ENCODE measurements at places on chromosomes 7 and 10. TPM values are rescaled to one million over a fixed set of nuclear protein-coding genes. Genes with fewer than 3 reads are reported as not detected.

DNA sequence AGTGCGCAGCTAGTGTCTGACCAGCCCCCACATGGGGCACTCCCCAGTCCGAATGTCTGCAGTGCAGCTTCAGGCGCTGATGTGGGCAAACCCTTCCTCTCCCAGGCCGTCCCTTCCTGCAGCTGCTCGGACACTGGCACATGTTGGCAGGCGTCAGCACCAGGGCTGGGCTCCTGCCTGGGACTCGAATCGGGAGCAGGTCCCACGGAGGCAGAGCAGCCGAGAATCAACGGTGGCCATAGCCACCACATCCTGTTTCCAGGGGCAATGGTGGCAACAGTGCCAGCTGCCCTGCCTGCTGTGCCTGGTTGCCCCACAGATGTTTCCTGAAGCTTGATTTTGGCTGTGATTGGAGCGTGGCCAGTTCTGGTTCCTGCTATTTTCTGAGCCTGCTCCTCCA lies 65.8 kb downstream of the MGMT start:
- H3K27ac ChIP-seq = no peak overlapping the region
- H3K4me1 ChIP-seq = no peaks in the 10 kb centered on the region
- H3K36me3 ChIP-seq = no peaks in the 10 kb centered on the region
- no peak overlapping the region for H3K4me3 ChIP-seq
- DNase-seq = no peak

GRCh38 chr7:83857691-83858090 lies 208.8 kb upstream of the SEMA3E start:
- no peak for DNase-seq
- H3K27ac ChIP-seq = no peak overlapping the region
- no peaks in the 10 kb centered on the region for H3K4me1 ChIP-seq
- no peak overlapping the region for H3K4me3 ChIP-seq
- no peaks in the 10 kb centered on the region for H3K27me3 ChIP-seq
- no peaks in the 10 kb centered on the region for H3K36me3 ChIP-seq

DNA sequence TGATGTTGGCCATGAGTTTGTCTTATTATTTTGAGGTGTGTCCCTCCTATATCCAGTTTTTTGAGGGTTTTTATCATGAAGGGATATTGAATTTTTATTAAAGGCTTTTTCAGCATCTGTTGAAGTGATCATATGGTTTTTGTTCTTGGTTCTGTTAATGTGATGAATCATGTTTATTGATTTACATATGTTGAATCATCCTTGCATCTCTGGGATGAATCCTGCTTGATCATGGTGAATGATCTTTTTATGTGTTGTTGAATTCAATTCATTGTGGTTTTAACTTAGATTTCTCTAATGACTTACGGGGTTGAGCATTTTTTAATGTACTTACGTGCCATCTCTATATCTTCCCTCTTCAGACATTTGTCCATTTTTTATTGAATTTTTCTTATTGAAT lies 22.9 kb downstream of the DLD start:
- H3K27ac ChIP-seq = no peak overlapping the region
- H3K36me3 ChIP-seq = no peaks in the 10 kb centered on the region
- no peak overlapping the region for H3K4me3 ChIP-seq
- no peaks in the 10 kb centered on the region for H3K4me1 ChIP-seq

GRCh38 chr7:155897758-155898386 lies 85.6 kb upstream of the SHH start:
- DNase-seq = no peak
- H3K4me3 ChIP-seq = no peak overlapping the region
- no peak overlapping the region for H3K27ac ChIP-seq
- no peaks in the 10 kb centered on the region for H3K4me1 ChIP-seq

GRCh38 chr10:97048649-97049427 lies 136.9 kb downstream of the SLIT1 start:
- no peaks in the 10 kb centered on the region for H3K36me3 ChIP-seq
- H3K27me3 ChIP-seq = no peaks in the 10 kb centered on the region
- no peak overlapping the region for H3K27ac ChIP-seq

- no peak overlapping the region for H3K4me3 ChIP-seq
- H3K27me3 ChIP-seq = no peaks in the 10 kb centered on the region
- no peak for DNase-seq
Observed at GRCh38 chr10:11037991-11038390, 20.3 kb downstream of the CELF2 start.

DNA sequence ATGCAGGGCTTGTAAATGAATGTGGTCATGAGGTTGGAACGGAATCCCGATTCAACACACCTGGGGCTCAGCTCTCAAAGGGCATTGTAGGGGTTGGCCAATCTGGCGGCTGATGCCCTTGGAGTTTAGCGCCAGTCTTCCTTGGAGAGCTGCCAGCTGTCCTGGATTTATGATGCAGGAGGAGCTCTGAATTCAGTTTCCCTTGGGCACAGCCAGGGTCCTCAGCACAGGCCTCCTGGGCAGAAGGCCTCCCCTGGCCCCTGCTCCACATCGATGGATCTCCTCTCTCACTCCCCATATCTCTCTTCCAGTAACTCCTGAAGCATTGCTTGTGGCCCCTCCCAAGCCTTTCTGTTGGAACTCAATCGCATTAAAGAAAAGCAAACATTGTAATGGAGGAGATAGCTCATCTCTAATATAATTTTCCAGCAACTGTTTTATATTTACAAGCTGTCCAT lies 985 bp upstream of the CYTH3 start:
- H3K36me3 ChIP-seq = no peaks in the 10 kb centered on the region
- DNase-seq = peak; percentile 90
- peaks cover 8% of the 10 kb centered on the region for H3K4me1 ChIP-seq
- no peak overlapping the region for H3K4me3 ChIP-seq
- H3K27ac ChIP-seq = no peak overlapping the region
- no peaks in the 10 kb centered on the region for H3K27me3 ChIP-seq

DNA sequence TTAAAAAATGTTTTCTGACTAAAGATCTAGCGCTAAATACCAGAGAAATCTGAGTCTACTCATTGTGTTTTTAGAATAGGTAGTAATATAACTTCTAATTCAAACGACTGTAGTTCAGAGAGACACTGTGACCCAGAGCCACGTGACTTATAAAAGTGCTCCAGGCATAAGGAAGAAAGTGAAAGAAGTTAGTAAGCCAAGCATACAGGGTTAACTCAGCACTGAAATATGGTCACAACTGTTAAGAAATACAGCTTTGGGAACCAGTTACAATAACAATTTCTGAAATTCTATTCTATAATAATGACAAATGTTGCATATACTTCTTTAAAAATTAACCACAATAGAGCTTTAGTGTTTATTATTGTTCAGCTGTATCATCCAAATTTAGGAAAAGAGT lies 119.1 kb downstream of the TFEC start:
- no peak overlapping the region for H3K27ac ChIP-seq
- H3K36me3 ChIP-seq = no peaks in the 10 kb centered on the region
- DNase-seq = no peak
- H3K4me1 ChIP-seq = no peaks in the 10 kb centered on the region
- no peak overlapping the region for H3K4me3 ChIP-seq
- no peaks in the 10 kb centered on the region for H3K27me3 ChIP-seq

ADGRA1 gene
- total RNA-seq = 0.27 TPM

DNA sequence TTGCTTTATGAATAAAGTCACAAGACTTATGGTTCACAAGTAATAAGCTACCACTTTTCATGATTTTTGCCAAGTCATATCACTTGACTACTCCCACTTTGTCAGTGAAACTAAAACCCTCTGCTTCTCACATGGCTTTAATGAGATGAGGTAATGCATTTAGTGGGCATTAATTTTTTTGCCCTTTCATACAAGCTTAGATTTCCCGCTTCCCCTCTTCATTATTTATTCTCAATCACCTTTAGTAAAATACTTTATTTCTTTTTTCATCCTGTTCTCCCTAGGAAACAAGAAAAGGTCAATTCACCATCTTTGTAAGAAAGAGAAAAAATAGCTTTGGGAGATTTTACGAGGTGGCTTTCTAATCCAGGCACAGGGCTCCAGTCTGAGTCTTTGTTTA lies 109.6 kb upstream of the STARD3NL start:
- H3K27ac ChIP-seq = no peak overlapping the region
- no peak overlapping the region for H3K4me3 ChIP-seq
- DNase-seq = no peak

DNA sequence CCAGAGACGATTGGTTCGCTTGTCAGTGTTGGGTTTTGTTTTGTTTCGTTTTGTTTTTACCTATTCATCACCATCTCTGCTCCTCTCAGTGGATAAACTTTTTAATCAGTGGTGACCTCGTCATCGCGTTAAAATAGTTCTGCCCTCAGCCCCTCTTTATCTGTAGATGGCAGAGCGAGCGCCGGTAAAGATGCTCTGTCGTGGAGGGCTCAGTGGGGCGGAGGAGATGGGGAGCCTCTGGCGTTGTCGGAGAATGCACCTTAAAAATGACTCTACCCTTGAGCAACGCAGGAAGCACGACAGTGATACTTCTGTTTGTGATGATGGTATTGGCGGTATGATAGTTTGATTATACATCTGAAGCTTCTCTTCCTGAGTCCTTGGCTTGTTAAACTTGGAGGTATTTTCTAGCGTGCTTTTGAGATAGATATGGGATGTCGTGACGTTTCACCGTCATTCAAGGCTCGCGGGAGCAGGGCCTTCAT lies 554 bp downstream of the CSGALNACT2 start:
- no peaks in the 10 kb centered on the region for H3K27me3 ChIP-seq
- peaks cover 24% of the 10 kb centered on the region for H3K4me1 ChIP-seq
- H3K36me3 ChIP-seq = no peaks in the 10 kb centered on the region
- peak overlapping the region; percentile 74 for H3K4me3 ChIP-seq

DNA sequence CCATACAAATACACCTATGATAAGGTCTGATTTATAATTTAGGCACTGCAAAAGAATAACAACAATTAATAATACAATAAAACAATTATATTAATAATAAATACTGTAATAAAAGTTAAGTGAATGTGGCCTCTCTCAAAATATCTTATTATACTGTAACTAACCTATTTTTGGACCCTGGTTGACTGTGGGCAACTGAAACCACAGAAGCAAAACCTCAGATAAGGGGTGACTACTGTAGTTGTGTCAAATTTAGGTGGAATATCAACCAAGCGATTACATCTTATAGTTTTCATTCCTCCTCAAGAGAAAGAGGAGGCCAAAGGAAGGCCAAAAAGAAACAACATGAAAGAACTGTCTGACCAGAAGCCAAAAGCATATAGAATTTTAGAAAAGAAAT lies 103.9 kb downstream of the SKAP2 start:
- no peak for DNase-seq
- no peaks in the 10 kb centered on the region for H3K36me3 ChIP-seq
- no peaks in the 10 kb centered on the region for H3K27me3 ChIP-seq
- no peak overlapping the region for H3K4me3 ChIP-seq

RADIL gene
- 0.86 TPM for total RNA-seq

ASB10 gene
- total RNA-seq = not detected

DNA sequence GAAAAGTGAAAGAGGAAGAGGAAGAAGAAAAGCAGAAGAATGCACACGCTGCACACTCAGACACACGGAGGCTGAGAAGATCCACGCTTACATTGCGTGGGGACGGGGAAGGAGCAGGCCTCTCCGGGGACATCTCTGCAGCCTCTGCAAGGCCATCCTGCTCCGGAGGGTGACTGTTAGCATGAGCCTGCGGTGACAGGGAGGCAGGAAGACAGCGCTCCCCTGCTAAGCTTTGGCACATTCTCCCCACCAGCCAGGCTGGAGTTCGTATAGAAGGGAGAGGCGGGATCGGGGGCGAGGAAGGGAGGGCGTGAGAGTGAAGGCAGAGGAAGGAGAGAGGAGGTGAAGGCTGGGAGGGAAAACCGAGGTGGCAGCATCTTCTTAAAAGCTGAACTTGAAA lies 366.0 kb upstream of the SHH start:
- no peaks in the 10 kb centered on the region for H3K27me3 ChIP-seq
- DNase-seq = no peak
- H3K4me1 ChIP-seq = no peaks in the 10 kb centered on the region
- no peaks in the 10 kb centered on the region for H3K36me3 ChIP-seq

GRCh38 chr10:32471232-32471631 lies 25.3 kb downstream of the CCDC7 start:
- DNase-seq = no peak
- H3K27ac ChIP-seq = no peak overlapping the region
- H3K4me3 ChIP-seq = no peak overlapping the region
- H3K4me1 ChIP-seq = no peaks in the 10 kb centered on the region

ACTL6B gene
- total RNA-seq = not detected

DNA sequence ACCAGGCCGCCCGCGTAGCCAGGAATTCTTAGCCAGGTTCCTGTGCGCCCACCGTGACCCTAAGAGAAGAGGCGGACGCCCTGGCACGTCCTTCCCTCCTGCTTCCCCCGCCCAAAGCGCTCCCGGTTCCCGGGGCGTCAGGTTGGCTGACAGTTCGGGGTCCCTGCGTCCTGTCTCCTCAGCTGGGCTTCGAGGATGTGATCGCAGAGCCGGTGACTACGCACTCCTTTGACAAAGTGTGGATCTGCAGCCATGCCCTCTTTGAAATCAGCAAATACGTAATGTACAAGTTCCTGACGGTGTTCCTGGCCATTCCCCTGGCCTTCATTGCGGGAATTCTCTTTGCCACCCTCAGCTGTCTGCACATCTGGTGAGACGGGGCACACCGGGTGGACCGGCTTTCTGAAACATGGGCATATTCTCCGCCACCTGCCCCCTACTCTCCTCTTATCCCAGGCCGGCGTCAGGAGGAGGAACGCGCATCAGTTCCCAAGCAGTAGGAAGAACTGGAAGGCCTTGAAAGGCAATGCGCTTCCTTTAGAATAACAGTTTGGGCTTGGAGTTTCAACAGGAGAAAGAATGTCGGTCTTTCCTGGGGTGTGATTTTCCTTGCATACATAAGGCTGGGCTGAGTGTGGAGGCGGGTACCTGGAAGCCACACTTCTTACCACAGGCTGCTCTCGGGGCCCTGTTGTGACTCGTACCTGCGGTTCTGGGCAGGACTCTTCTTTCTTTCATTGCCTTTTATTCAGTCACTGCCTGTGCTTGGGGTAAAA lies 728 bp downstream of the CAV2 start:
- peak overlapping the region; percentile 46 for H3K4me3 ChIP-seq
- peak; percentile 9 for DNase-seq
- H3K4me1 ChIP-seq = no peaks in the 10 kb centered on the region
- H3K36me3 ChIP-seq = no peaks in the 10 kb centered on the region
- H3K27ac ChIP-seq = peak overlapping the region; percentile 41

CAPZA2 gene
- total RNA-seq = 122 TPM

DNA sequence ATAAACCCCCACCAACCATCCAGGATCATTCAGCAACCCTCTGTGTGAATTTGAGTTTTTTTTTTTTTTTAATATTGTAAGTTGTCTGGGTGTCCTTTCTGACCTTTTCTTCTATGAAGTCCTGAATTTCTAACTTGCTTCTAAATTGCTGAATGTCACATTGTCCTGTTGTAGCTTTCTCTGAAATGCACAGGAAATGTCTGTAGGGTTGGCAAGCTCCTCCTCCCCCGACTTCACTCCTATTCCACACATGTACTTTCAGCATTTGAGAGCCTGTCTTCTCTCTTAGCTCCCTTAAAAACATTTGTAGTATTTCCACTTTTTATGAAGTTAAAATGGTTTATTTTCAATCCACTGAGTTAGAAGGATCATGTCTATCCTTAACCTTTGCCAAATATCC lies 3.3 kb upstream of the CNNM2 start:
- H3K36me3 ChIP-seq = no peaks in the 10 kb centered on the region

Measured in adrenal gland (tissue), 19 donors.